HS-5 (cell line): ENCODE measurements at places on chromosomes 1 and 21.
A peak's percentile ranks its signal among the peaks of the same experiment; 100 is the strongest.

DNA sequence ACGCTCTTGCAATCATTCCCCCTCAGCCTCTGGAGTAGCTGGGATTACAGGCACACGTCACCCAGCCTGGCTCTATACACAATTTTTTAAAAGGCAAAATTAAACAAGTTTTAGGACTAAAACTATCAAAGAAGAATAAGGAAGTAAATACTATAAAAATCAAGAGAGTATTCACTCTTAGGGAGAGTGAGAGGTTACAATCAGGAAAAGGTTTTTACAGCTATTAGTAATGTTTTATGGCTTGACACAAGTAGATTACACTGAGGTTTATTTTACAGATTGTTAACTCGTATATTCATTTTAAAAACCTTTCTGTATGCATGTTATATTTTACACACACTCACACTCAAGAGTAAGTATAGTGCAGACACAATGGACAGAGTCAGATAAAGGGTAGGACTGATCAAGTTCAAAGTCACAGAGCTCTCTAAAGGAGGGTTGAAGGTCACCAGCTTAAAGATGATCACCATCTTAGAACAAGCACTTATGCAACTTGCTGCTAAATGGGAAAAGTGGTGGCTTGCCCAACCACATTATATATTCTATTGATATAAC, 77.9 kb upstream of the MAN1A2 start:
- DNase-seq: no peak

- DNase-seq: no peak
Measured at GRCh38 chr1:43405219-43405875, 15.6 kb downstream of the SZT2 start.

DNA sequence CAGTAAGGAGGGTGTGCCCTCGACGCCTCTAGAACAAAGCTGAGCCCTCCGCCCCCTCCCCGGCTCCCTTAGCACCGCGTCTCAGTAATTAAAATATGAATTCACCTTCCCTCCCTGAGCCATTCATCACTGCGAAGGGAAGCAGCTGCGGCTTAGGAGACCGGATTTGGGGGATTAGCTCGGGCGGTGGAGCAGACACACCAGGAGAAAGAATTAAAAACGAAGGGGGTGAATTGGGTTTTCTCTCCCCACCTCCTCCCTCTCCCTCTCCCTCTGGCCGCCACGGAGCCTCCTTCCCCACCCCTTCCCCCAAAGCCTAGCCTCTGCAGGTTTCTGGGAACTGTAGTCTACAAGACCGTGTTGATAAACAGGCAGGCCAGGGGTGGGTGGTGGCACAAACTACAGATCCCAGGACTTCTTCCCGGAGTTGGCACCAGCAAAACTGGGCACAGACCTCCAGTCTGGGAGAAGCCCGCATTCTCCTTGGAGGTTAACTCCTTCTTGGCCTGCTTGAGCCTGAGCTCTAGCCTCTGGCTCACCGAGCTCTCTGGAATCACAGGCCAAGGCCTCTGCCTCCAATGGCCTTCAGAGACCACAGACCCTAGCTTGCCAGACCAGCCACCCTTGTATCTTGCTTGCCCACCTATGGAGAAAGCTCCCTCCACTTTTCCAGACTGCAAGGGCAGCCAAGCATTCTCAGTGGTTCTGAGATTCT, 10.8 kb downstream of the BLACAT1 start:
- DNase-seq: no peak

DNA sequence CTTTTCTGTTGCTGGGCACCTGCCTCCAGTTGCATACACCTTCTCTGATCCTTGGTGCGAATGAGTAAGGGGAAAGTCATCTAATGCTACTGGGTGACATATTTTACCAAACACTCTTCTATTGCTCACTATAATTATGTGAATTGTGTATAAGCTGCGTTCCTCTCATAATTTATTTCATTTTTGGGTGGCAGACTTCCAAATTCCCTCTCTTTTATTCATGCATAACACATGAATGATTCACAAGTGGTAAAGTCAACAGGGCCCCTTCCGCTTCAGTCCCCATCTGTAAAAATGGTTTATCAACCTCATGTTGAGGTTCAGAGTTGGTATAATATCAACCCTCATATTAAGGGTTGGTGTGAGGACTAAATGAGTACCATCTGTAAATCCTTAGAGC, 3.2 kb upstream of the QSOX1 start:
- peak; percentile 98 for DNase-seq

GRCh38 chr1:63691701-63692425, 82.0 kb upstream of the ROR1 start:
- peak; percentile 57 for DNase-seq

- DNase-seq: no peak
Measured at GRCh38 chr1:35269201-35269988, 886 bp downstream of the ZMYM4 start.

- DNase-seq: no peak
Measured at GRCh38 chr1:176416777-176417176, 46.2 kb upstream of the PAPPA2 start.
